ENCODE measurements at places on chromosomes 11 and 22.

- no peak for DNase-seq
Measured at GRCh38 chr11:67160872-67161783, 42.1 kb downstream of the KDM2A start.

GRCh38 chr11:129414144-129414872 lies 38.7 kb downstream of the BARX2 start:
- DNase-seq, result no peak

DNA sequence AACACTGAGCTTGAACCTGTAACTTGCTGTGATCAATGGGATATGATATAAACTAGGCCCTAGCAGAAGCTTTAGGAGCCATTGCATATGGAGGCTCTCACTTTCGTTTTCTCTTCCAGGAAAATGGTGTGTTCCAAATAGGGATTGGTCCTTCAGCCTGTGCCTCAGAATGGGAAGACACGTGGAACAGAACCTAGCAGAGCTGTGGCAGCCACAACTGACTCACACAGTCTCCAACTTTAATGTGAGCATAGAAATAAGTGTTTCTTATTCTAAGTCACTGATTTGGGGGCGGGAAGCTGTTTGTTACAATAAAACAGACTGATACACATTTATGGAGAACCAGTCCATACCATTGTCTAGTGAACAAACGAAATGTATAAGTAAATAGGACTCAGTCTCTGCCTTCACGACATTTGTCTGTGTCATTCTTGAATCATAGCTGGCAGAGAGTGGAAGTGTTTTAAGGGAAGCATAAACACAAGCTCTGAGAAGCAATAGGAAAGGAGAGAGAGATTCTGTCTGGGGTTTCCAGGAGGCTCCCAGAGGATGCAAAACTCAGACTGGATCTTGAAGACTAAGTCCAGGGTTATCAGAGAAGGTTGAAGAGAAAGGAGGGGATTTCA lies 97.3 kb downstream of the GALNT18 start:
- no peak for DNase-seq

DNA sequence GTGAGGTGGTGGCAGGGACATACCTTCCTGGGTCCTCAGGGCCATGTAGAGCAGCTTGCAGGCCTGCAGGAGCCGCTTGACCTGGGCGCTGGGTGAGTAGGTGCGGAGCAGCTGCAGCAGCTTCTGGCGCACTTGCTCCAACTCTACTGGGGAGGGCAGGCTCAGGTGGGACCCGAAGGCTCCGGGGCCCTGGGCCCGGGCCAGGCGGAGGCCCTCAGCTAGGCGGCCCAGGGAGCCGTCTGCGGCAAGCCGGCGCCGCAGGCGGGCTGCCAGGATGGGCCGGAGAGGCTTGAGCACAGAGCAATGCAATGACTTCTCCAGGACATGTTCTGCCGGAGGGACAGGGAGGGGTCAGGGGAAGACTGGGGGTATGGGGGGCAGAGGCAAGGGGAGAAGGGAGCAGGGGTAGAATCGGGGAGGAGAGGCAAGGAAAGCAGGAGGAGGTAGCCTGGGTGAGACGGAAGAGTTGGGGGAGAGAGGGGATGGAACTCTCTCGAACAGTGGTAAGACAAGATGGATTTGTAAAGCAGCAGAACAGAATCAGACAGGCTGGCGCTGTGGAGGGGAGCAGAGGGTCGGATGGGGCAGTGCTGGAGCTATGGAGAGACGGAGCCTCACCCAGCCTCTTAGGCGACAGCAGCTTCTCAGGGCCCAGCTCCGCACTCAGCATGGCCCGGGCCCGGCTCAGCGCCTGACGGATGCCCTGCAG lies 2.2 kb downstream of the RIN1 start:
- no peak for DNase-seq

DNA sequence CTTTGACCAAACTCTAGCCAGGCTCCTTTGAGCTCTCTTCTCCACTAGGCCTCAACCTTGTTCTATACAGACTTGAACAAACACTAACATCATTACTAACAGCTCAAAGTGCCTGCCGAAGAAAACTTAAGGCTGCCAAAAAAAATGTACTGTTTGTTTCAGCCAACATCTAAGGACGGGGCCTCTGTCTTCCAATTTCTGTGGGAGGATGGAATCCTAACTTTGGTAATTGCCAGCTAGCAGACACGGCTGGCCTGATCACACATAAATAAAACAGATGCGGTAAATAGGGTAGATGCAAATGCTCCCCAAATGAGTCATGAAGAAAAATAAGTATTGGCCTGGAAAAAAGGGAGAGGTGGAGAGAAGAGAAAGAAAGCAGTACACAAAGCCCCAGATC lies 394.3 kb downstream of the TMEM135 start:
- no peak for DNase-seq

GRCh38 chr11:117876059-117876340 lies 458 bp downstream of the FXYD6 start:
- no peak for DNase-seq

- no peak for DNase-seq
Measured at GRCh38 chr11:131512228-131512627, 141.8 kb downstream of the NTM start.

- peak; percentile 58 for DNase-seq
Measured at GRCh38 chr11:68002938-68003845, 705 bp downstream of the UNC93B1 start.

GRCh38 chr22:20436307-20436767 lies 1.3 kb downstream of the SCARF2 start:
- DNase-seq, result no peak

- DNase-seq, result no peak
Measured at GRCh38 chr11:134500621-134501020, 88.6 kb upstream of the B3GAT1 start.

DNA sequence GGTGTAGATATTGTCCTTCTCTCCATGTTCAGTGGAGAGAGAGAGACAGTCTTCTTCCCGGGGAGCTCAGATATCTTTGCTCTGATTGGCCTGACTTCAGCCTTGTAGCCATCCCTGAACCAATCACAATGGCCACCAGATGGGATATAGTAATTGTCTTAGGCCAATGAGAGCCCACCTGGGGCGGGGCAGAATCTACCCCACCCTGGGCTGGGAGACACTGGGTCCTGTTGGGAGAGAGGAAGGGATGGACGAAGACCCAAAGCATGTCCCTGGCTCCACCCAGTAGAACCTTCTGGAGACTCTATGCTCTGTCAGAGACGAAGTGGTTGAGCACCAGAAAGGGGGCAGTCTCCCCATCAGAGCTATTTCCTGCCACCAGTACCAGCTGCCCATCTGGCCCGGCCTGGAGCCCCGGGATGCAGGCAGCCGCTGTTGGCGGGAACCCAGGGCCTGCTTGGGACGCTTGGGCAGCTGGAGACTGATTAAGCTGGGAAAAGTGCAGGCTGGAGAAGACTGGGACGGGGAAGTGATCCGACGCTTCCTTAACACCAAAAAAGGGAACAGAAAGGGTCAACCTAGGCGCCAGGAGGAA lies 31.6 kb upstream of the CBX7 start:
- DNase-seq, result no peak

GRCh38 chr11:62452261-62452660 lies 33.4 kb downstream of the SCGB1A1 start:
- no peak for DNase-seq

GRCh38 chr11:105609341-105609781 lies 512 bp upstream of the GRIA4 start:
- peak; percentile 40 for DNase-seq

DNA sequence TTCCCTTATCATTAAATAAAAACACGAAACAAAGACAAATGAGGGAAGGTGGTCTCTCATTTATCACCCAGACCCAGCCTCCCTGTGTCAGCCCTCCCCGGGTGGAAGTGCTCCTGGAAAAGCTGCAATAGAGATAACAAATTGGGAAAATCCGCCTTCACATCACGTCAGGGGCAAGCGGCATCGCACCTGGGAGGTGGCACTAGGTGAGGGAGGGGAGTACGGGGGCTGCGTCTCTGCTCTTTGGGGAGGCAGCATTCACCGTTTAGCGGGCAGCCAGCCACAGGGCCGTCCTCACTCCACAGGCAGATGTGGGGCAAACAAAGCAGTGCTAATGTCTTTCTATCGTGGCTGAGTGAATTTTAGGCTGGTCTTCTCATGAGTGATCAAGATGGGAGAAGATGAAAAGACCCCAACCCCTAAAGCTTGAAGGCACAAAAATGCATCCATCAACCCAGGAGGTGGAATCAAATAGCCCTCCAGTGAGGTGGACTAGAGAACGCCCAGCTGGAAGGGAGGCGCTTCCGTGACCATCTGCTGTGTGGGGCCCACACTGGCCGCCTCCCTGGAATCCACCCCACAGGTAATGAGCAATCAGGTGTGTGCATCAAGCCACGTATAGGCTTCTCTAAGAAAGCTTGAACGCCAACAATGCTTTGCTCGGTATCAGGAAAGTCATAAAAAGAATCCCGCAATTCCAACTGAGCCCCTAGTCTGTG lies 629.5 kb downstream of the BRD1 start:
- DNase-seq, result no peak

- no peak for DNase-seq
Measured at GRCh38 chr11:19946681-19947080, 213.6 kb downstream of the DBX1 start.

DNA sequence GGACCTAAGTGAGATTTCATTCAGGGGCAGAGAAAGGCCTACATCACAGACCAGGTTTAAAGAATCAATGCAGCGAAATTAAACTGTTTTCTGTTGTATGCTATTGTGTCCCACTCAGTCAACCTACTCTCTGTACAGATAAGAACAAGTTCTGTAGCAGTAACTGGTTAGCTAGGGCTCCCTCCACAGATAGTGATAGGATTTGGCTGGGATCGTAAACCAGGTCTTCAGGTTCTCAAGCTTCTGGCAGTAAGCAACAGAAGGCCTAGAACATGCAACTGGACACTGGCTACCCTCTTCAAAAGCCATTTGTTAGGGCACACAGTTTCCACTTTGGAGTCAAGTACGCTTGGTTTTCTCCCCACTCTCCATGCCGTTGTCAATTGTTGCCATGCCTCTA lies 69.2 kb downstream of the GDPD4 start:
- no peak for DNase-seq

DNA sequence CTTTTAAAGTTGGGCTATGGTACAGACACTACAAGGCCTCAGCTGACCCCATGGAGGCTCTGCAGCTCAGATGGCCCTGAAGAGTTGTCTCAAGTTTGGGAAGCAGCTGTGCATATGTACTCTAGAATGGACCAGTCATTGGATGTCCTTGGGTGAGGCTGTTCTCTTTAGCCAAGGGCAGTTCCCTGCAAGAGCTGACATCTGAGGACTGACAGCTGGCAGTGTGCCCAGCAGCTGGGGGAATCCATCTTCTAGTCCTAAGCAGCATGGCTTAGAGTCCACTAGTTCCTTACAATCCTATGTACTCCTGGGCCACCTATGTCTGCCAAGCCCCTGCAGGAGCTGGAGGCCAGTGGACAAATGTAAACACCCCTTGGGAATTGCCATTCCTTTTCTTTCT lies 76.5 kb downstream of the C11orf91 start:
- DNase-seq, result peak; percentile 4

DNA sequence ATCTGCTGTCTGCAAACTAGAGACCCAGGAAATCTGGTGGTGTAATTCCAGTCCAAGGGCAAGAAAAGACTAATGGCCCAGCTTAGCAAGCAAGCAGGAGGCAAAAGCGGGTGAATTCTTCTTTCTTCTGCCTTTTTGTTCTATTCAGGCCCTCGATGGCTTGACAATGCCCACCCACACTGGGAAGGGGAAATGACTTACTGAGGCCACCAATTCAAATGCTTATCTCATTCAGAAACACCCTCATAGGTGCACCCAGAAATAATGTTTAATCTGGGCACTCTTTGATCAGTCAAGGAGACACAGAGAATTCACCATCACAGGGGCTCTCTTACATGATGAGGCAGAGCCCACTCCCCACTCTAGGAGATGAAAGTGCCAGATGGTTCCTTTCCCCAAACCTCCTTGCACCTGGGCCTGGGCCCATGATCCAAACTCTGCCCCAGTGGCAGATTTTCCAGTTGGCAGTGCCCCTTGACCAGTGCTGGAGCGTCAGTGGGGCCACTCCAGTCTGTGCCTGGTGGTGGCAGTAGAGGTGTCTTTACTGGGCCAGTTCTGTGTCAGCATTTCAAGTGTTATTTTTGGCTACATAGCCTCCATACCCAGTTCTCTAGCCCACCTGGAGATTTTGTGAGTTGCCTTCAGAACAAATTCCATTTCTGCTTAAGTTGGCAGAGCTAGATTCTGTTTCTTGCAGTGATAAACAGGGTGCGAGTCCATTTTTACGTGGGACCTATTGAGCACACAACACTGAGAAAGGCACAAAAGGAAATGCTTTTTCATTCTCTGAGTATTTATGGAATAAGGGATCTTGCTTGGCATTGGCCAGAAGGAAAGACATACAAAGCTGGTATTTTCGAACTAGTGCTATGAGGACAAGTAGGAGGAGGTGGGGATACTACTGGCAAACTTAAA lies 7.5 kb downstream of the ELMOD1 start:
- DNase-seq, result peak; percentile 41

- DNase-seq, result no peak
Measured at GRCh38 chr11:7826324-7826723, 29.6 kb upstream of the OR5P2 start.

- no peak for DNase-seq
Measured at GRCh38 chr22:22094921-22095320, 112.3 kb upstream of the TOP3B start.

GRCh38 chr11:22920939-22921565 lies 60.8 kb upstream of the CCDC179 start:
- peak; percentile 78 for DNase-seq

- DNase-seq, result peak; percentile 91
Measured at GRCh38 chr11:3808861-3809623, 682 bp downstream of the PGAP2 start.

- DNase-seq, result peak; percentile 72
Measured at GRCh38 chr11:64742087-64742888, 1.7 kb downstream of the RASGRP2 start.

Measured in hematopoietic multipotent progenitor cell treated with erythropoietin and hydrocortisone succinate and interleukin-3 and kit ligand, for 6 days (in vitro differentiated cells).